HT-29 (cell line): ENCODE measurements at places on chromosomes 2 and 18. TPM values are rescaled to one million over a fixed set of nuclear protein-coding genes. Genes with fewer than 3 reads are reported as not detected.

The KCNJ13 gene
- not detected in 2 replicates for total RNA-seq

DNA sequence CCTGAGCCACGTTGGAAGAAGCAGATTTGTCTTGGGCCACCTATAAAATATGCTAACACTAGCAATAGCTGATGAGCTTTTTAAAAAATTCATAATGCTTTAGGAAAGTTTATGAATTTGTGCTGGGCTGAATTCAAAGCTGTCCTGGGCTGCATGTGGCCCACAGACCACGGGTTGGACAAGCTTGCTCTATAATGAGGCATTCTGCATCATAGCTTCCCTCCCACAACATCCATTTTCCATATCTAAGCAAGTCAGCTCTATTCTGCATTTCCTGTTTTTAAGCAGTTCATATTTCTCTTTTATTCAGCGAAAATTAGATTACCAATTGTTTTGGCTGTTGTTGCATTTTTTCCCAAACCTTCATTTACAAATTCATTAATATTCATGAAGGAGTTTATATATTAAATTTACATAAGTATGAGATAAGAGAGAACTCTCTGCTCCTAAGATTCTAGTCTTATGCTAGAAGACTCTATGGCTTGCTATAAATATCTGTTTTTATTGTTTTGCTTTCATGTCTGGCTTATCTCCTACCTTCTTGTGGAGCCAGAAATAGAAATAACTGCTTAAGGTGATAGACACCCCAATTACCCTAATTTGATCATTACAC lies 114.5 kb upstream of the HNRNPA3 start:
- DNase-seq: no peak

GRCh38 chr18:32209685-32210445 lies 20.0 kb downstream of the MEP1B start:
- DNase-seq: no peak

The SERPINB3 gene
- total RNA-seq: not detected in 2 replicates

DNA sequence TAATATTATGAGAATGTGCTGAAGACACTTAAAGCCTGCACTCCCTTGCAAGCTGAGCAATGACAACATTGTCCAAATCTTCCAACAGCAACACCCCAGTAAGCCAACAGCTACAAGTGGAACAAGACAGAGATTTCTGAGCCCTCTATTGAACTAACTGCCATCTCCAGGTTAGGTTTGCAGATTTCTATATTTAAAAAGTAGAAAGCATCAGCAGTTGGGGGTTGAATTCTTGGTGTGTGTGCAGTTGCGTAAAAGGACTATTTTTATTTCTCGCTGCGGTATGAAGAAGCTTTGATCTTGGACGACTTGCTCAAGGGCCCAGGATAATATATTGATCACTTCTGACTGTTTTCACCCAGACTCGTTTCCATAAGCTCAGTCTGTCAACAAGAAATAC lies 106.2 kb upstream of the ZFP36L2 start:
- DNase-seq: no peak

DNA sequence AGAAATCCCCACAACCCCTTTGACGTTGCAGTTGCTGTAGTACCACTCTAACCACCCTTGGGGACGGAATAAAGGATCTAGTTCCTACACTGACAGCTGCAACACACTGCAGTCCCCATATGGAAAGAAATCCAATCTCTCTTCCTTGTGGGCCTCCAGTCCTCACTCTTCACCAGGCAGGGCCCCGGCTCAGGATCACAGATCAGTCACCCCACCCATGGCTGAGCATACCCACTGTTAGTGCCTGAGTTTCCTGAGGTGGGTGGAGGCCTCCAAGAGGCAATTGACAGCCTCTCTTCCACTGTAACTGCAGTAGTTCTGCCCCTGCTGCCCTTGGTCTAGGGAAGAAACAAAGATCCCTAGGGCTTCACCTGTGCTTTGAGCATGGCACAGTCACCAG lies 670.0 kb upstream of the CDH2 start:
- DNase-seq: no peak

- no peak for DNase-seq
Measured at GRCh38 chr2:37648331-37649011, 23.0 kb downstream of the CDC42EP3 start.

GRCh38 chr18:55322178-55322735 lies 265.7 kb downstream of the TCF4 start:
- DNase-seq: no peak

The COLEC11 gene
- total RNA-seq: not detected in 2 replicates

The SAG gene
- total RNA-seq: not detected in 2 replicates

The STARD6 gene
- total RNA-seq: not detected in 2 replicates

The NOSTRIN gene
- 5.1 and 5.6 TPM in 2 replicates for total RNA-seq

- DNase-seq: peak; percentile 79
Measured at GRCh38 chr2:28716265-28716865, 35.3 kb upstream of the PPP1CB start.

- no peak for DNase-seq
Measured at GRCh38 chr2:134718023-134718816, 580 bp downstream of the TMEM163 start.

The COL4A4 gene
- not detected in 2 replicates for total RNA-seq

DNA sequence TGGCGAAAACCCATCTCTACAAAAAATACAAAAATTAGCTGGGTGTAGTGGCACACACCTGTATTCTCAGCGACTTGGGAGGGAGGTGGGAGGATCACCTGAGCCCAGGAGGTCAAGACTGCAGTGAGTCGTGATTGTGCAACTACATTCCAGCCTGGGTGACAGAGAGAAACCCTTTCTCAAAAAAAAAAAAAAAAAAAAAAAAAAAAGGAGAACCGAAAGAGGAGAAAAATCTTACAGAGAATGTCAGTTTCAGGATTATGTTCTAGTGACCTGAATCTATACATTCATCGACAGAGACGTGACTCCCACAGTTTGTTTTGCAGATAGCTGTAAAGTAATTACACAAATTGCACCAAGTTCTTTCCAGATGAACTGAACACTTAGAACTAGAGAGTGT lies 187.8 kb downstream of the FTCDNL1 start:
- no peak for DNase-seq

The PRKAG3 gene
- not detected in 2 replicates for total RNA-seq

DNA sequence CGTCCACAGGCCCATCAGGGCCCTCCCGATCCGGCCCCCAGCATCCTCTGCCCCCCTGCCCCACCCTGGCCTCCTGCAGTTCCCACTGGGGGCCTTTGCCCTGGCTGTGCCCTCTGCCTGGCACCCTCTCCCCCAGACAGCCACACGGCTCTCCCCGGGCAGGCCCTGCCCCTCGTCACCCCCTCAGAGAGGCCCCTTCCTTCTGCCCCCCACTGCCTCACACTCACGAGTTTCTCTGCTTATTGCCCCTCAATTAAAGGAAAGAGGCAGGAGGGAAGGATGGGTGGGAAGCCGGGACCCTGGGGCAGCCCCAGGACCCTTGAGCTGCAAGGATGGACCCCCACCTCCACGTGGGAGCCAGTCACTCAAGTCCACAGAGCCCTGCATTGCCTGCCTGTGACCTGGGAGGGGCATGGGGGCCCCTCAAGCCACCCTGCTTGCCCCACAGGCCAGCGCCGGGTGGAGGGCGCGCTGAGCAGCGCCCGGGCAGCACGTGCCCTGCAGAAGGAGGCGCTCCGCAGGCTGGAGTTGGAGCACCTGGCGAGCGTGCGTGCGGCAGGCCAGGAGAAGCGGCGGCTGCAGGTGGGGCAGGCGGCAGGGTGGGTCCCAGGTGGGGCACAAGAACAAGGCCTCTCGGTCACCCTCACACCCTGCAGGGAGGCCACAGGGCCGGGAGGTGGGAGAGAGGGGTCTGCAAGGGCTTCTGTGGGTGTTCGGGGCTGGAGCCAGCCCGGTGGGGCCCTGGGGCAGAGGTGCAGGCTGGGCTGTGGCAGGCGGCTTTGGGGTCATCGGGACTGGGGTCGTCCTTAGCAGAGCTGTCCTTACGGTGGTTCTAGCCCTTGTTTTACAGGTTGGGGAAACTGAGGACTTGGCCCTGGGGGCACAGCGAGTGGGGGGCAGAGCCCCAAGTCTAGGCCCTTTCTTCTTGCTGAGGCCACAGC lies 30.5 kb upstream of the SNED1 start:
- DNase-seq: no peak

The IL36A gene
- not detected in 2 replicates for total RNA-seq

DNA sequence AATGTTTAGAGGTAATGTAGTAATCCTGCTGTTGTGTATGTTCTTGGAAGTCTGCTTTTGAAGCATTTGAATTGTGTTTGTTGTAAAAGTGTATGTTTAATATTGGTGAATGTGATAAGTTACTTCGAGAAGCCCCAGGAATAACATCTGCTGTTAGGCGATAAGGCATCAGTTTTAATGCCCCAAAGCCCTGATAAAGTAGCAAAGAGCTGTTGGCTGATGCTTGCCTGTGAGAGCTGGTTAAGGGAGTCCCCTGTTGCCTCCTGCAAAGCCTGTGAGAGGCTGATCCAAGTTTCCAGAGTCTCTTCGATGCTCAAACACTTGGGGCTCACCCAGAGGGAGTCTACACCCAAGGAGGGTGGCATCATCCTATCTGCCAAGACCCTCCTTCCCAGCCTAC lies 110.3 kb downstream of the RNF152 start:
- DNase-seq: no peak

- DNase-seq: no peak
Measured at GRCh38 chr2:237514474-237515130, 27.6 kb downstream of the MLPH start.

- DNase-seq: no peak
Measured at GRCh38 chr2:69298261-69298660, 88.8 kb downstream of the GFPT1 start.

The RFX8 gene
- total RNA-seq: not detected in 2 replicates

- no peak for DNase-seq
Measured at GRCh38 chr2:65345631-65346030, 86.8 kb downstream of the SPRED2 start.

DNA sequence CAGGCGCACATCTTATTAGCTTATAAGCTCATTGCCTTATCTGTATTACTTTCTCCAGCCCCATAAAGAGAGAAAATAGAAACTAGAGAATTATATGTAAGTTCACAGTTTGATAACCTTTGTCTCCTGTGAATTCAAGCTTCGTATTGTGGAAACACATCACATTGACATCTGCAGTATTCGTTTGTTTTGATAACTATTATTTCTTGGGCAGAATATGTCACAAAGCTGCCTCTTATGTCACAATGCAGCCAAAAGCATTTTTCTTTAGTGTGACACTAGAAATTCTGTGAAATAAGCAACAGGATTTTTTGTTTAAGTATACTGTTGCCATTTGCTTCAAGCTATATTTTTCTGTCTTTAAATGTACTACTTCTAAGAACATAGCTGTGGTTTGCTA lies 221.5 kb downstream of the DOK6 start:
- no peak for DNase-seq

The RGPD4 gene
- not detected in 2 replicates for total RNA-seq

The CCDC150 gene
- 6.3 and 8.9 TPM in 2 replicates for total RNA-seq

The TEKT4 gene
- not detected in 2 replicates for total RNA-seq
